ENCODE measurements at places on chromosomes 7 and 10.

GRCh38 chr7:129222064-129222463 lies 2.8 kb upstream of the AHCYL2 start:
- no peak for DNase-seq

GRCh38 chr7:137886281-137886680 lies 39.5 kb upstream of the DGKI start:
- no peak for DNase-seq

- no peak for DNase-seq
These were observed 61.5 kb downstream of the KCND2 start for GRCh38 chr7:120334475-120334874.

DNA sequence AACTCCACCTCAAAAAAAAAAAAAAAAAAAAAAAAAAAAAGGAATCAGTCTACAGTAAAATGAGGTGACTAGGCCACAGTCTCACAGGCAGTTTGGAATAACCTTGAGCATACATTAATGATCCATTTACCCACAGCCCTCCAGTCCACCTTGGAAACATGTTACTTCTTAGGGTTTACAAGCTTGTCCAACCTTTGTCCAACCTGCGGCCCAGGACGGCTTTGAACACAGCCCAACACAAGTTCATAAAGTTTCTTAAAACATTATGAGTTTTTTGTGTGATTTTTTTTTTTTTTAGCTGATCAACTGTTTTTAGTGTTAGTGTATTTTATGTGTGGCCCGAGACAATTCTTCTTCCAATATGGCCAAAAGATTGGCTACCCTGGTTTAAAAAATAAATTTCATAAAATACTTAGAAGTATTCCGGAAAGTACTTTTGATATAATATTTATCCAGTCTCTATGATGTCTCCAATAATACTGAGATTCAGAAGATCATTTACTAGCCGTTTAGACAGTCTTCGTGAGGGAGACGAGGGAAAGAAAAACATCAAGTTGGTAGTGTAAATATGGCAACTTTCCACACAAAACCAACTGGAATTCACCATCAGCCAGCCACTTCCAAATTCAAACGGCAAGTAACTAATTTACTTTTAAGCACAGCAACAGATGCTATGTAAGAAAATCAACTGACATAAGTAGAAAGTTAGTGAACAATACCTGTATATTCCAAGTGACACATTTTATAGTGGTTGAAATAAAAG lies 9.9 kb downstream of the BAZ1B start:
- DNase-seq, result no peak

GRCh38 chr10:50291261-50291850 lies 40.0 kb upstream of the ASAH2 start:
- no peak for DNase-seq

GRCh38 chr10:24952143-24952706 lies at the start of gene PRTFDC1:
TSS of gene PRTFDC1 (minus strand) at chr10:24952606. CDS start at chr10:24952575, 31 bp downstream.
- no peak for DNase-seq

DNA sequence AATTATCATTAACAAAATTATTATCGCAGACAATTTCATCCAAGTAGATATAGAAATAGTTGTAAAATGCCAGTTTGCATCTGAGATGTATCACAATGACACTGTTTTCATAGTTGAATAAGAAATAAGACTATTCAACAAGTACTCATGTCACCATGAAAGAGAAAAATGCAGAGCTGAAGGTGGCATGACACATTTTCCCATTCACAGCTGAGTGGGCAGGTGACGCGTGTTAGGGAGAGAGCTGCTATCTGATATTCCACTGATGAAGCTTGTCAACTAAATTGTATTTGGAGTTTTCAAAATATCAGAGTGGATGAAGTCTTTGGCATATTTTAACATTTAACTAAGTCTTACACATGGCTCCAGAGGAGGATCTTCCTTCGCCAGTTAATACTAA lies 70.3 kb upstream of the HDAC9 start:
- DNase-seq, result no peak

DNA sequence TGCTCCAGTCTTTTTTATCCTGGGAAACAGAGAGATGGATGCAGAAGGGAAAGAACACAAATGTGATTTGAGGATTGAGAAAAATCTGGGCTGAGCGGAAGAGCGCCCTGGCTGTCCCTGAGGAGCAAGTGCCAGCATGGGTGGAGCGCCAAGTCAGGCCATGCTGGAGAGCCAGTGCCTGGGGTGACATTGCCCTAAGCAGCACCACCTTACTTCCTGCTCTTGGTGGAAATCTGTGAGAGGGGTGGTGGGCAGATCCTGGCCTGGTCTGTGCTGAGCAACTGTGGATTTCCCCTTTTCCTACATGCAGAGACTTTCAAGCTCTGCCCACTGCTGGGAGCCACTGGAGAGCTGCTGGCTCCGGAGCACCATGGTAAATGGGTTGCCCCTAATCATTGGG lies 36.9 kb downstream of the DDIT4 start:
- no peak for DNase-seq

DNA sequence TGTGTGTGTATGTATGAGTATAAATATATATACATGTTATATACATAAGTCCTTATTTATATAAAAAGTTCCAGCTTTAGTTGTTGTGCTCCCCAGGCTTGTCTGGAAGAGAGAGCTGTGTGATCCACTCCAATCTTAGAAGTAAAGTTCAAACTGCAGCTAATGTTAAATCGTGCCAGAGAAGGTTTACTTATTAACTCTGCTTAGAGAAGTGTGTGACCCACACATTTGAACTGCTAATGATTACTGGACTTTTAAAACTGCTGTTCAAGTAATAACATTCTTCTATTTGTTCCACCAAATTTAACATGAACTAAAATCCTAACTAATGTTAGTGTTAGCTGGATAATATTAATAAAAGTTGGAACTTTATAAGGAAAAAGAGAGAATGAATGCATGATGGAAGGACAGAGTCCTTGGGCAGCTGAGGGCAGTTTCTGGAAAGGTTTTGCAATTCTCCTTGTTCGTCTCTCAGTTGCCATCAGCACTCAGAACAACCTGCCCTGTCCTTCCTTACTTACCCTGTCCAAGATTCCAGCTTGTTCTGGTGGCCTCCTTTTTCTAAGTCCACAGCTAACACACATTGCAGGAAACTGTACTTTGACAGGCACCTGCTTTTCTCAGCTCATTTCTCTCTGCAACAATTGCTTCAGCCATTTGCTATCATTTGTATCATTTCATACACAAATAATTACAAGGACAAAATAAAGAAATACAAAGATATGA lies 162.6 kb downstream of the FAM107B start:
- DNase-seq, result no peak

DNA sequence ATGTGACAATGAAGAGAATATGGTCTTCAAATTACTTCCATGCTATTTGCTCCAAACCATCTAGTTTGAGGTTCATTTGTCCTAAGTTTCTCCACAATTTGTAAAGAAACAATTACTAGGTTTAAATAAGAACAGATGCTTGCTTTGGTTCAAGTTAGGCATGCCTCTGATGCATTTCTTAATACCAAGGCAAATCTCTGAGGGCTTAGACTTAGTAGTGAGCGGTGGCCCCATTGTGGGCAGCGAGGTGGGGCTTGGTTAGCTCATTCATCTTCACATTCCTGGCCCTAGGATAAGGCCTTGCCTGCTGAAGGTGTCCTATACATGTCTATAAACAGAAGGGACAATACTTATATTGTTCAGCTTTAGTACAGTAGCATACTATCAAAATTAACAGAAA lies 52.4 kb upstream of the RHEB start:
- no peak for DNase-seq

GRCh38 chr10:25017154-25017590 lies 760 bp downstream of the THNSL1 start:
- DNase-seq, result no peak

- no peak for DNase-seq
These were observed 36.1 kb downstream of the PSAP start for GRCh38 chr10:71814922-71815411.

- no peak for DNase-seq
These were observed 355.2 kb downstream of the SUGCT start for GRCh38 chr7:40489844-40490602.

- DNase-seq, result no peak
These were observed 128.4 kb downstream of the MTERF1 start for GRCh38 chr7:91752102-91752501.

DNA sequence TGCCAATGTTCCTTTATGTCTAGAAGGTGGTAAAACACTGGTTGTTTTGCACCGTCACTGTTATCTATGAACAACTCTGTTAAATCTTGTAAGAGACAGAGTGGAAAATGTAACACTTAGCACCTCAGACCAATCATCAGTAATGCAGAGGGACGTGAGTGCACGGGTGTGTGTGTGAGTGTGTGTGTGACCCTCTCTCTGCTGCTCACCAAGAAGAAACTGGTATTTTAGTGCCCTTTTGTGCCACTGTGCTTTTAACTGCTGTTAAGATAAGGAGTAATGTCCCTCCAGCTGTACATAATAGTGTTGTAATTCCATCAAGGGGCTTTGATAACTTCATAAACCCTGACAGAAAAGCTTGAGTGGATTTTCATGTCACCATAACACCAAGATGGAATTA lies 130.1 kb downstream of the CREB5 start:
- no peak for DNase-seq

- DNase-seq, result no peak
These were observed 29.4 kb upstream of the RET start for GRCh38 chr10:43047288-43047970.

- no peak for DNase-seq
These were observed 3.9 kb downstream of the HPS6 start for GRCh38 chr10:102069071-102069470.

DNA sequence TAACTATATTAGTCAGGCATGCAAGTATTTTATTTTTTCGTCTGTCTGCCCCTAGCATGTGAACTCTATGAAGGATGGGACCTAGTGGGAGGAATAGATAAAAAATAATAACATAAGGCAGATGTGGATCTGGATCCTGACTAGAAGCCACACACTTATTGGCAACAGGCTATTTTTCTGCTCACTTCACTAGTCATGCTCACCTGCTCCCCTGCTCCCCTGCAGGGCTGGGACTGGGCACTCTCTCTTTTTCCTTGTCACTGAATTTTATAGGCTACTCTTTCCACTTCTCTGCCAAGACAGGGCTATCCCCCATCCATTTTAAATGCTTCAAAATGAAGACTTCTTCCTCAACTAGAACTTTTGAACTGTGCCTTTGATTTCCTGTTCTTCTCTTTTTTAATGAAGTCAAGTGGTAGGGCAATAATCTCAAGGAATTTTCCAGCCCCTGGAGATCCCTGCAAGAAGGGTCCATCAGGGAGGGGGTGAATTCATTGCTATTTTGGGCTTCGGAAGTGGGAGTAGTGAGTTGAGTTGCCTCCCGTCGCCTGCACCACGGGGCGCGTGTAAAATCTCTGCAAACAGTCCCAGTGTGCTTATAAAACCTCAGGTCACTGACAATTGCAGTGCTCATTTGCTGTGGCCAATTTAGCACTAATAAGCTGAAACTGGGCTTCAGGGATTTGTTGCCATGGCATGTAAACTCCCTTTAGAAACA lies 156.7 kb upstream of the NPVF start:
- DNase-seq, result no peak

DNA sequence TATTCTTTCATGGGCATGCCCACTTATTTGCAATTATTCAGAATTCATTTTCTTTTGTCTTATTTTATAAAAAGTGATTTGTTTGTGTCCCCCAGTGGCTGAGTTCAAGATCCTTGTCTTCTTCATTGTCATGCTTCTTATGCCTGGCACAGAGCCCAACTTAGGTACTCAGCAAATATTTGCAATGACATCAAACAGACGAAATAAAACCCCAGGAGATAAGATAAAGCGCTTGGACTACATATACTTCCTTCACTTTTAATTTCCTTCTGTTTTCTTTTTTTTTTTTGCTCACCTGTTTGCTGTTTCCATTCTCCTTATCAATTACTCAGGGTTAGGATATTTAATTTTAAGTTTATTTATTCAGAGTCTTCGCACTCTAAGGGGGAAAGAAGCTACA lies 225.0 kb downstream of the SDHAF3 start:
- no peak for DNase-seq

GRCh38 chr7:93943816-93944540 lies 22.4 kb downstream of the GNG11 start:
- DNase-seq, result no peak

GRCh38 chr7:69898189-69898588 lies 299.9 kb downstream of the AUTS2 start:
- no peak for DNase-seq

- DNase-seq, result no peak
These were observed 2.1 kb downstream of the NHLRC2 start for GRCh38 chr10:113856563-113856962.

GRCh38 chr10:117215079-117215478 lies 17.8 kb downstream of the KCNK18 start:
- no peak for DNase-seq

DNA sequence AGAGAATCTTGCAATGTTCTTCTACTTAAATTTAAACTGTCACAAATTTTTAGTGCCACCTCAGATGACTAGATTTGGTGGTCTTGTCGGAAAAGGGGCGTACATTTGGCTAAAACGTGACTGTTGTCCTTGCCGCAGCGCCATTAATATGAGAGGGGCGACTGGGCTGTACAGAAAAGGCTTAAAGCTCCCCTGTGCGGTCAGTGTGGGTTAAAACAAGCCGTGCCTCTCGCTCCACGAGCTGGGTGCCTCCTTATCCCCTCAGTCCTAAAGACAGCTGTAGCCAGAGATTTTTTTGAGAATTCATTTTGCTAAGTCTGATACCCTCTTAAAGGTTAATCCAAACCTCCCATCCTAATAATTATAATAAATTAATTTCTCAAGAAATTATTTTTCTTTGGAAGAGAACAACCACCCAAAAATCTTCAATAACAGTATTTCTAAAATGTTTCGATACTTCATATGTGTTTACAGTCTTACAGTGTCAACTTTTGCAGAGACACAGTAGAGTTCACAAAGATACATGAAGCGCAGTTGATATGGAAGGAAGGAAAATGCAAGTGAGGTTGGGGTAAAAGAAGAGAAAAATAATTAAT lies 68.6 kb downstream of the C7orf25 start:
- no peak for DNase-seq

DNA sequence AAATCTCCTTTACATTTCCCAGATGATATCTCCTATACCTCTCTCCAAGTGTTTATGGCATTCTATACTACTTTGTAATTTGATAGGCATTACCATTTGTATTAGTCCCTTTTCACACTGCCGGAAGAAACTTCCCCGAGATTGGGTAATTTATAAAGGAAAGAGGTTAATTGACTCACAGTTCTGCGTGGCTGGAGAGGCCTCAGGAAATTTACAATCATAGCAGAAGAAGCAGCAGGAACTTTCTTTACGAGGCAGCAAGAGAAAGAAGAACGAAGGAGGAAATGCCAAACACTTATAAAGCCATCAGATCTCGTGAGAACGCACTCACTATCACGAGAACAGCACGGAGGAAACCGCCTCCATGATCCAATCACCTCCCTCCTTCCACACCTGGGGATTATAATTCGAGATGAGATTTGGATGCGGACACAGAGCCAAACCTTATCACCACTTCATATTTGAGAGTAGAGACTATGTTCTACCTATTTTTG lies 1194.6 kb downstream of the SORCS1 start:
- DNase-seq, result no peak

GRCh38 chr7:128108129-128108528 lies 76.9 kb upstream of the LRRC4 start:
- DNase-seq, result no peak
